ENCODE measurements at places on chromosomes 12 and 14. TPM values are rescaled to one million over a fixed set of nuclear protein-coding genes. Genes with fewer than 3 reads are reported as not detected.

HOTAIR gene
- total RNA-seq, result not detected

GRCh38 chr14:100668352-100668751, 58.3 kb upstream of the DLK1 start:
- DNase-seq, result no peak

GPR68 gene
- 0.20 TPM for total RNA-seq

DNA sequence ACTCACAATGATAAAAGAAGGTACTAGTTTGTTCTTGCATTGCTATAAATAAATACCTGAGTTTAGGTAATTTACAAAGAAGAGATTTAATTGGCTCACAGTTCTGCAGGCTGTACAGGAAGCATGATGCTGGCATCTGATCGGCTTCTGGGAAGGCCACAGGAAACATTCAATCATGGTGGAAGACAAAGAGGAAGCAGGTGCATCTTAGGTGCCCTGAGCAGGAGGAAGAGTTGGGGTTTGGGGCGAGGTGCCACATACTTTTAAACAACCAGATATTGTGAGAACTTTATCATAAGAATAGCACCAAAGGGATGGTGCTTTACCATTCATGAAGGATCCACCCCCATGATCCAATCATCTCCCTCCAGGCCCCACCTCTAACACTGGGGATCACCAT, 752.6 kb upstream of the FLRT2 start:
- DNase-seq, result no peak

DNA sequence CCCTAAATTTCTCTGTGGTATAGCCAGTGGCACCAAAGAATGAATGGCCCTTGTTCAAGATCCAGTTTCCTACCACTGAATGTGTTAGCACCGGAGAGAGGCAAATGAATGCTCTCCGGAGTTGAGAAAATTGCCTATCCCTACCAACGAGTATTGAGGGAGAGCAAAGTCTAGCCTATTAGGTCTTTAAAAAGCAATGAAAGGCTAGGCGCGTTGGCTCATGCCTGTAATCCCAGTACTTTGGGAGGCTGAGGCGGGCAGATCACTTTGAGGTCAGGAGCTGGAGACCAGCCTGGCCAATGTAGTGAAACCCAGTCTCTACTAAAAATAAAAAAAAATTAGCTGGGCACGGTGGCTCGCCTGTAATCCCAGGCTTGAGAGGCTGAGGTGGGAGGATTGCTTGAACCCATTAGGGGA, 898 bp upstream of the RAB15 start:
- DNase-seq, result no peak

Data from lung microvascular endothelial cell (primary cell).